WTC11 (cell line): ENCODE measurements at places on chromosomes 11 and 22. TPM values are rescaled to one million over a fixed set of nuclear protein-coding genes. Genes with fewer than 3 reads are reported as not detected.

The ESAM gene
- total RNA-seq = 0.44 to 0.64 TPM (median 0.48 TPM) in 3 replicates

The ARRB1 gene
- 81.0 to 90.1 TPM (median 82.9 TPM) in 3 replicates for total RNA-seq

The TRIM22 gene
- 69.1 to 78.9 TPM (median 75.9 TPM) in 3 replicates for total RNA-seq

The HDHD5 gene
- 84.0 to 114 TPM (median 110 TPM) in 3 replicates for total RNA-seq

The NLRP14 gene
- 0.05 to 0.16 TPM (median 0.07 TPM) in 3 replicates for total RNA-seq

The SMC1B gene
- 0.07 to 0.18 TPM (median 0.11 TPM) in 3 replicates for total RNA-seq

The C11orf87 gene
- 0.20 to 0.25 TPM (median 0.23 TPM) in 3 replicates for total RNA-seq

The RTN4R gene
- 23.0 to 27.0 TPM (median 25.0 TPM) in 3 replicates for total RNA-seq

The RBFOX2 gene
- total RNA-seq = 102 to 107 TPM (median 103 TPM) in 3 replicates

The OR10G4 gene
- total RNA-seq = 0.04 to 0.14 TPM in 2 of 3 replicates, not detected in the other

The SORL1 gene
- total RNA-seq = 78.1 to 87.1 TPM (median 78.1 TPM) in 3 replicates

The FAM180B gene
- 0.16 to 0.28 TPM in 2 of 3 replicates, not detected in the other for total RNA-seq

The LINC01488 gene
- not detected in 3 replicates for total RNA-seq

The PYGM gene
- total RNA-seq = 6.6 to 8.7 TPM (median 8.2 TPM) in 3 replicates

The APOBEC3G gene
- total RNA-seq = 1.8 to 2.2 TPM (median 2.1 TPM) in 3 replicates

The PLCB3 gene
- total RNA-seq = 80.0 to 97.4 TPM (median 82.2 TPM) in 3 replicates

The CTSF gene
- total RNA-seq = 4.4 to 4.9 TPM (median 4.7 TPM) in 3 replicates

The APOA4 gene
- total RNA-seq = not detected in 3 replicates

The STARD10 gene
- total RNA-seq = 32.0 to 40.9 TPM (median 36.6 TPM) in 3 replicates

The VPS51 gene
- 122 to 136 TPM (median 123 TPM) in 3 replicates for total RNA-seq

The HTR3B gene
- total RNA-seq = not detected in 3 replicates

The NPAS4 gene
- total RNA-seq = 0.27 to 0.79 TPM (median 0.44 TPM) in 3 replicates

The HTR3A gene
- total RNA-seq = 4.1 to 6.0 TPM (median 5.0 TPM) in 3 replicates

The CRYBB3 gene
- 0.44 to 0.48 TPM in 2 of 3 replicates, not detected in the other for total RNA-seq

The GNB1L gene
- 18.0 to 21.7 TPM (median 19.4 TPM) in 3 replicates for total RNA-seq

The BBOX1 gene
- total RNA-seq = not detected in 3 replicates

The PKDREJ gene
- 0.02 to 0.07 TPM in 2 of 3 replicates, not detected in the other for total RNA-seq

The FIBIN gene
- total RNA-seq = 0.34 to 0.48 TPM (median 0.37 TPM) in 3 replicates

The OPCML gene
- 1.5 to 1.8 TPM (median 1.7 TPM) in 3 replicates for total RNA-seq
